ENCODE measurements at places on chromosomes 12 and 14. TPM values are rescaled to one million over a fixed set of nuclear protein-coding genes. Genes with fewer than 3 reads are reported as not detected.

DNA sequence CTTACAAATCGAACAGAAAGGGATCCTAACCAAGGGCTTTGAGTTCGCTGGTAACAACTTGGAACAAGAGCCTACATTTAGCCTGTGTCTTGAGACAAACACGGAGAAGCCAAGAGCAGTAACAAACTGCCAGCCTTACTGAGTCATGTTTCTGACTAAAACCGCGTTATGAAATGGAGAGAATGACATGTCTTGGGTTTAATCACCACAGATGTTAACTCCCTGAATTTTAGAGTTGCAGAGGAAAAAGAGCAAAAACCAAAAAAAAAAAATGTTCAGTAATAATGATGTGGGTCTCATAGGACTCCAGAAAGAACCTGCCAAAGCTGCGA lies 1.0 kb downstream of the BLTP3B start:
- H3K36me3 ChIP-seq, result peaks cover 13% of the 10 kb centered on the region
- no peaks in the 10 kb centered on the region for H3K27me3 ChIP-seq
- DNase-seq, result peak; percentile 53
- H3K4me3 ChIP-seq, result peak overlapping the region; percentile 99

Gene SCN8A
- 0.78 TPM for total RNA-seq

Gene LRFN5
- total RNA-seq, result not detected

- H3K4me3 ChIP-seq, result peak within 1 kb of the TSS; percentile 86
- peaks cover 24% of the 10 kb centered on the region for H3K4me1 ChIP-seq
- DNase-seq, result peak; percentile 56
- peaks cover 6% of the 10 kb centered on the region for H3K27me3 ChIP-seq
- H3K27ac ChIP-seq, result peak within 1 kb of the TSS; percentile 57
Observed at GRCh38 chr12:51270067-51270950, at the start of gene SMAGP. Gene SMAGP, minus strand, starts transcription at chr12:51270415. Its CDS starts 1,137 bp downstream, at chr12:51269278.

Gene KCNJ8
- not detected for total RNA-seq

Gene CIDEB
- 13.6 TPM for total RNA-seq

- no peak overlapping the region for H3K27ac ChIP-seq
- H3K36me3 ChIP-seq, result no peaks in the 10 kb centered on the region
- DNase-seq, result no peak
- no peak overlapping the region for H3K4me3 ChIP-seq
- no peaks in the 10 kb centered on the region for H3K4me1 ChIP-seq
Observed at GRCh38 chr14:83764656-83765599, 1765.0 kb upstream of the FLRT2 start.

Gene PRR4
- 3.2 TPM for total RNA-seq

- H3K27me3 ChIP-seq, result no peaks in the 10 kb centered on the region
- H3K4me1 ChIP-seq, result no peaks in the 10 kb centered on the region
- H3K4me3 ChIP-seq, result no peak overlapping the region
- DNase-seq, result no peak
Observed at GRCh38 chr14:38391334-38391733, 135.4 kb upstream of the CLEC14A start.

Gene SRGAP1
- 0.07 TPM for total RNA-seq

Gene ALDH1L2
- 7.8 TPM for total RNA-seq

DNA sequence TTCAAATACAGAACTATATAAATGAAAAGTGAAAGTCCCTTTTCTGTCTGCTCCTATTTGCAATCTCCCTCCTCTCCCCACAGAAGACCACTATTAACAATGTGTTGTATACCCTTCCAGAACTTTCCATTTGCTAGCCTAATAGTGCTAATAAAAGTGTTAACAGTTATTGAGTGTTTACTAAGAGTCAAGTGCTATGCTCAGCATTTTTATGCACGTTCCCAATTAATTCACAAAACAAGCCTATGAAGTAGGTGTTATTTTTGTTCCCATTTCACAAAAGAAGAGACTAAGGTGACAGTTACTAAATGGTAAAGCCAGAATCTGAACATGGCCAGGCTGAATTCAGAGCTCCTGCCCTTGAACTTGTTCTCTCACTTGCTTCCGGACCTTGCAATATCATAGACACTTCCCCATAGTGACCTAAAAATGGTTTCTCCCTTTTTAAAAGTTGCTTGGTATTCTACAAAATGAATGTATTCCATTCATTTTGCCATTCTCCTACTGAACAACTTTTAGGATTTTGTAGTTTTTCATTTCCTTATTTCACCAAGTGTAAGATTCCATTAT lies 1.6 kb upstream of the PRKAB1 start:
- peak overlapping the region; percentile 13 for H3K4me3 ChIP-seq
- H3K4me1 ChIP-seq, result peaks cover 35% of the 10 kb centered on the region
- peaks cover 25% of the 10 kb centered on the region for H3K36me3 ChIP-seq
- DNase-seq, result no peak

GRCh38 chr12:46774322-46774633 lies 51.5 kb downstream of the SLC38A4 start:
- no peak overlapping the region for H3K27ac ChIP-seq
- H3K27me3 ChIP-seq, result peaks cover 5% of the 10 kb centered on the region
- no peaks in the 10 kb centered on the region for H3K36me3 ChIP-seq
- H3K4me1 ChIP-seq, result no peaks in the 10 kb centered on the region
- DNase-seq, result no peak

DNA sequence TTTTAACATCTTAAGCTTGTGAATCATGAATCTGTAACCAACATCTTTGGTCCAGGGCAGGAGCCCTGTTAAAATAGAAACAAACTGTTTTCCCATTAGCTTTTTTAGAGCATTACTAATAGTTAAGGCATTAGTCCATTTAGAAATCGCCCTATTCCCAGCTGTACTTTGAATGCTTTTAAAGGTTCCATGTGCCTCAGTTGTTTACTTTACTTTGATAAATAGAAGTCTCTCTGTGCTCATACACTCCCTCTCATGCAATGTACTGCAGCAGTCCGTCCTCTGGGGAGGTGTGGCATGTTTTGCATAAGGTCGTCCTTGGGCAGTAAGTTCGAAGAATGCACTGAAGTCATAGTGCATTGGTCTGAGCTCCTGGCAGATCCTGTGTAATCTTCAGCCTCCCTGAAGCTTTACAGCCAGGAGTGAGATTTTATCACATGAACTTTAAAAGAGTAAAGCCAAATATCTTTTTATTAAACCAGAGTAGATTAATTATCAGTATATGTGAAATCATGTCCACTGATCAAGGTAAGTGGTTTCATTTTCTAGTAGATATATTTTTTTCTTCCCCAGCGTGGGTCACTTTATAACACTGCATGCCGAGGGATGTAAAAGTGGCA lies 134.7 kb downstream of the FGD4 start:
- H3K4me1 ChIP-seq, result peaks cover 2% of the 10 kb centered on the region
- no peak for DNase-seq
- no peak overlapping the region for H3K27ac ChIP-seq
- peaks cover 8% of the 10 kb centered on the region for H3K27me3 ChIP-seq
- H3K36me3 ChIP-seq, result no peaks in the 10 kb centered on the region

All from activated CD8-positive, alpha-beta T cell treated with anti-CD3 and anti-CD28 coated beads for 36 hours (primary cell).